Germinal center (tissue), 1 donor: ENCODE measurements at places on chromosomes 3 and 15.

DNA sequence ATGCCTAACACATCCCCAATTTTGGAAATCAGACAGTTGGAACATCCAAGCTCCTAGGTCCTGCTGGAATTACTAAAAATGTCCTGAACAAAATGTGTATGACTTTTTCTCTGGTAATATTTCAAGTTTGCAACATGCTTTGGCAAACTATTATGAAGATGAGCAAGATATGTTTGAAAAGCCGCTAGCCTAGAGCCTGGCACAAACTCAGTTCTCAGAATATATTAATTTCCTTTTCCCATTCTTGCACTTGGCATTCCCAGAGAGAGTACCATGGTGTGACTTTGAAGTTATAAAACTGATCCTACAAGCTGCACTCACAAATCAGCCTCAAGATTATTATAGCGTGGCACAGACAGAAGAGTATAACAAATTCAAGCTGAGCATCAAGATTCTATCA, 1031.1 kb downstream of the NTRK3 start:
- DNase-seq, result no peak

- no peak for DNase-seq
Observed at GRCh38 chr3:14512942-14513327, 27.2 kb downstream of the GRIP2 start.

DNA sequence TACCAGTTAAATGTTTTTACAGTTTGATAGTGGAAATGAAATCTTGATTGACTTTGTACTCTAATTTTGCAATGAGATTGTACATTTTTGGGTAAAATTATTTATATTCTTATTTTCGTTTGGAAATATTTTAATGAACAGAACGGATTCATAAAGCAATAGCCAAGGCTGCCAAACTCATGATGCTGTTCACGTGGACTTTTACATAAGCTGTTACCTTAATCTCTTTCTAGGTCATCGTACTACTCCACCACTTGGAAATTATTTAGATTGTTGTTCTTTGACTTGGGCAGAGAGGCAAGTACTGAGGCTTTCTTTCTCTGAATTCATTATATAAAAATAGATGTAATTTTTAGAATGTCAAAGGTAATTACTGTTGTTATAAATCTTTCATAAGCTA, 16.2 kb downstream of the SYNPR start:
- no peak for DNase-seq

GRCh38 chr15:62094388-62094787, 27.6 kb downstream of the C2CD4A start:
- DNase-seq, result no peak

- no peak for DNase-seq
Observed at GRCh38 chr3:100972867-100973266, 20.4 kb downstream of the ABI3BP start.

- no peak for DNase-seq
Observed at GRCh38 chr15:25778161-25778560, 85.0 kb downstream of the ATP10A start.

DNA sequence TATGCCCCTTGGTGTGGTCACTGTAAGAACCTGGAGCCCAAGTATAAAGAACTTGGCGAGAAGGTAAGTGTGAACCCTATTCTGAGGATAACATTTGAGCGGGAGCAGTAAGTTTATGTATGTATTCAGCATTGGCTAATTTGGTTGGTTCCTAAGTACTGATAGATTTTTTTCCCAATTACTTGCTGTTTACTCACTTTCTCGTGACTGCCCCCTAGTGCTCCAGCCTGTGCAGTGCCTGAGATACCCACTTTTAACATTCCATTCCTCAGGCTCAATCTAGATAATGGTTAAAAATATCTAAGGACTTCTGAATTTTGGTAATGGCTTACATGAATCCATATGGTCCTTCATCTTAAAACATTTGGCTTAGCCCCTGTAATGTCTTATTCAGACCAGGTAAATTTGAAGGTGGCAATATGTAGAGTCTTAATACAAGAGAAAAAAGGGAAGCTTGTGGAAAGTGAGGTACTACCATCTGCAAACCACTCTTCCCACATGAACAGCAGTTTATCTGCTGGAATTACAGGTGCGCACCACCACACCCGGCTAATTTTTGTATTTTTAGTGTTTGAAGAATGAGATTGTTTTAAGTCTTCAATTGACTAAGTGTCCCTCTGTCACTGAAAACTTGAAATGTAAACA, 7.1 kb downstream of the ELL3 start:
- DNase-seq, result peak; percentile 47

- DNase-seq, result no peak
Observed at GRCh38 chr3:61136191-61136590, 115.1 kb downstream of the FHIT start.

GRCh38 chr3:158936530-158937113, 134.8 kb downstream of the MFSD1 start:
- no peak for DNase-seq

GRCh38 chr3:117837391-117837790, 1127.8 kb downstream of the TUSC7 start:
- no peak for DNase-seq

DNA sequence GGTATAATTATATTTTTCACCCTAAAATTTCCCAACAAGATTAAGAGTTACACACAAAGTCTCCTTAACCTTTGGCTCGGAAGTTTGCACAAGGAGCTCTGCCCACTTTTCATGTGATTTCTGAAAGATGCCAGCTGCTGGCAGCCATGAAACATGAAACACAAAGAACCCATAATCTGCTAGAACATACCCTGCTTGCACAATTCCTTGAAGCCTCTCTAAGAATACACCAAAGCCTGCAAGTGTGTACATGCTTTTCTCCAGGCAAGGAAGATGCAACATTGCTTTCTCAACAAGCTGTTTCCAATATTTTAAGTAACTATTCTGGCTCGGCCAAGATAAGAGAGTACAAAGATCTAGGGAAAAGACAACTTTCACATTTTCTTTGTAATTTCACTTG, 182.0 kb upstream of the WNT5A start:
- no peak for DNase-seq

GRCh38 chr15:63157891-63158431, 684 bp upstream of the RPS27L start:
- DNase-seq, result peak; percentile 35

- DNase-seq, result peak; percentile 40
Observed at GRCh38 chr3:193716150-193716549, 123.1 kb downstream of the OPA1 start.

- DNase-seq, result no peak
Observed at GRCh38 chr3:42637001-42637400, 16.5 kb upstream of the ZBTB47 start.

DNA sequence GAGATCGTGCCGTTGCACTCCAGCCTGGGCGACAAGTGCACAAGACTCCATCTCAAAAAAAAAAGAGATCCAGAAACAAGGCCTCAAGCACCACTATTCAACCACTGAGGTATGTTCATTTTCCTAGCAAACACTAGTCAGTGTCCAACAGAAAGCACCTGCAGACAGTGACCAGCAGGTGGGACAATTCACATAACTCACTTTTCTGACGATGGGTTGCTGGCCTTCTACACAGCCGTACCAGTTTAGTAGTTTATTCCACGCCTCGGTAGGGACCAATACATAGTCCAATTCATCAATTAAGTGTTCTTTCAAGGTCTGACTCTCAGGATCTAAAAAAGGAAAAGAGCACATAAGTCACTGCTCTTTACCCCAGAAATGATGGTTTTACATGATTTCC, 12.4 kb downstream of the USP4 start:
- DNase-seq, result no peak

DNA sequence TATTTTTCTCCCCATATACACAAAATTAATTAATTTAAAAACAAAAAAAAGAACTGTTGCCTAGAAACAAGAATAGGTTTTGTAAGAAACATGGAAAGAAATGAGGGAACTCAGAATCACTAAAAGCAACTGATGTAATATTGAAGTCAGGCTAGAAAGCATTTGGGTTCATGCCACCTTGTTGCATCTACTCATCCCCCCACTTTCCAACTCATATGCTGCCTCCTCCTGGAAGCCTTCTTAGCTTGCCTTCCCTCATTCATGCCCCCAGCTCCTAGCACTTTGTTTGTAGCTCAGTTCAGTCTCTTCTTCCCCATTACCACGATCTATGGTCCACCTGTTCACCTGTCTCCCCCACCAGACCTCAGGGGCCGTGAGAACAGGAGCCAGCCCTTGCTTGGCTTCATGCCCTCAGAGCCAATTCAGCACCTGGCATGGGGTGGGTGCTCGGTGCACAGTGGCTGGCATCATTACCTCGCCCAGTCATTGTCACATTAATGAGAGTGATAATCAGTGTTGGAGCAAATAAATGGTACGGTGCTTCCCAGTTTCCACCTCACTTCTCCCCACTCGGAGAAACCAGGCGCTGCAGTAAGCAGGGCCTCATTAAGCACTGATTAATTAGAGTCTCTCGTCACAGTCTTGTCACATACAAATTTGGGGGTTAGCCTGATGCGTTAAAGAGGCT, 62.4 kb upstream of the SLC6A1 start:
- no peak for DNase-seq

- DNase-seq, result no peak
Observed at GRCh38 chr3:163890661-163891060, 1187.6 kb downstream of the SI start.

DNA sequence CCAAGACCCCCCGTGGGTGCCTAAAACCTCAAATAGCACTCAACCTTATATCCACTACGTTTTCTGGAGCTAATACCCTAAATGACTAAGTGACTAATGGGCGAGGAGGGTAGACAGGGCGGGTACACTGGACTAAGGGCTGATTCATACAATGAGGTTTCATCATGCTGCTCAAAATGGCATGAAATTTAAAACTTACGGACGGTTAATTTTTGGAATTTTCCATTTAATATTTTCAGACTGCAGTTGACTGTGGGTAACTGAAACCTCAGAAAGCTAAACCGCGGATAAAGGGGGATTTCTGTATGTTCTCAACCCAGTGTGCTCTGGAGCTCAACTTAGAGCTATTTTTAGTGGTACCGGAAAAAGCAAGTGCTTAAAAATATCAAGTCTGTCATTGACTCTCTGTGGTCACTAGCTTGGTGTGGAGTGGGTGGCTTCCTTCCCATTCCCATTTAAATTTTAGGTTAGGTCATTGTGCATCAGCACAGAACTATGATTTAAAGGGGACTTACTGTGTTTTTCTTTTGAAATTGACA, 72.9 kb downstream of the LRRC28 start:
- DNase-seq, result no peak

DNA sequence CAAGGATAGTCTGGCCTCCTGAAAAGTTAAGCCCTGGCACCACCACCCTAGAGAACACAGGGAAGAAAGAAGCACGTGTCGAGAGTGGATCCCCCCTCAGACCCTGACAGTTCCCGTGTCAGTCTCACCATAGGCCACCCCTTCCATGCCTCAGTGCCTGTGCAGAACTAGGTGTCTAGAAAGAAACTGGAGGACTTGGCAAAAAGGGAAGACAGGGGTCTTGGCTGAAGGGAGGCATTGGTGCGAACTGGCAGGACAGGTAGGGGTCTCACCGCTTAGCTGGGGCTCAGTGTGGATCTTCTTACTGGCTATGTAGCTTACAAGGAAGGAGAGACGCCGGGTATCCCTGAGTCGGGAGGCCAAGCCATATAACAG, 518 bp downstream of the QARS1 start:
- no peak for DNase-seq

DNA sequence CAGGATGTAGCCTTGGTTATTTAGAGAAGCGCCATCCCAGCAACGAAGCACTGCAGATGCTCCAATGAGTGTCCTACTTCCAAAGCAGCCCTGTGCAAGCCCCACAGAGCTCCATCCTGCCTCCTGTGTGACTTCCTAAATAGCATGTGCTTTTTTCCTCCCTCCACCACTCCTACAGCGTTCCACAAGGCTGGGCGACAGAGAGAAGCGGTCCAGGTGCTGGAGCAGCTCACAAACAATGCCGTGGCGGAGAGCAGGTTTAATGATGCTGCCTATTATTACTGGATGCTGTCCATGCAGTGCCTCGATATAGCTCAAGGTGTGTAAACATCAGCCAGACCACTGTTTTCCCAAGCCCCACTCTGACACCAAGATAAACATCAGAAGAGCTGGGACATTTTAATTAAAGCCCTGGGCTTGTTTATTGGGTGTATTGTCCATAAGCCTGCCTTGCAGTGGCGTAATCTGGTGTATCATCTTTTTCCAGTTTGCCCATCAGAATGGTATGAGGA, 22.2 kb upstream of the RHO start:
- DNase-seq, result no peak

GRCh38 chr3:171039674-171040073, 13.2 kb upstream of the SLC2A2 start:
- DNase-seq, result no peak

DNA sequence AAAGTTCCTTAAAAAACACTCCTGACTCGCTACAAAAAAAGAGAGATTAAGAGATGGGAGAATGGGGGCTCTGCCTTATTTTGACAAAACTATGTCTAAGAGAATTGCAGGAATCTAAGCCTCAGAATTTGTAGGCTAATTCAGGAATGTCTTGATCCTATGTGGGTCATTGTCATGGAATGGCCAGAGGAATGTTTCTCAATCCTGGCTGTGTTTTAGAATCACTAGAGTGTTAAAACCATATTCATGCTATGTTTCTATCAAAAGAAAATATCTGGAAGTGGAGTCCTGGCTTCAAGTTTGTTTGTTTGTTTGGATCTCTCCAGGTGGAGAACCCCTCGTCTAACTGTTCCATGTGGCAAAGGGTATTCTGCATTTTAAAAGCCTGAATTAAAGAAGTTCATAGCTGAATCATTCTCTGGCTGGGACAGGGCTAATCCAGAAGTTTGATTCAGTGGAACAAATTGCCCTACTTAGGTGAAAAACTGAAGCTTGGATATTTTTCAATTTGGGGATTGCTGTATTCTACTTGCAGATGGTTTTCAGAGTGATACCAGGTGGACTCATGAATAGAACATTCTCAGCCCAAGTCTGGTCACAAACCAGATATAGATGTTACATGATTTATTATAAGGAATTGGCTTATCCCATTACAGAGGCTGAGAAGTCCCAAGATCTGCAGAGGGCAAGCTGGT, 28.2 kb downstream of the GJD2 start:
- DNase-seq, result no peak

- DNase-seq, result no peak
Observed at GRCh38 chr3:109114746-109115145, 3.2 kb downstream of the MORC1 start.
